KG1 (cell line): ENCODE measurements at places on chromosomes 3 and 15.

GRCh38 chr3:27723815-27724458 lies 1.8 kb upstream of the EOMES start:
- no peak for DNase-seq

DNA sequence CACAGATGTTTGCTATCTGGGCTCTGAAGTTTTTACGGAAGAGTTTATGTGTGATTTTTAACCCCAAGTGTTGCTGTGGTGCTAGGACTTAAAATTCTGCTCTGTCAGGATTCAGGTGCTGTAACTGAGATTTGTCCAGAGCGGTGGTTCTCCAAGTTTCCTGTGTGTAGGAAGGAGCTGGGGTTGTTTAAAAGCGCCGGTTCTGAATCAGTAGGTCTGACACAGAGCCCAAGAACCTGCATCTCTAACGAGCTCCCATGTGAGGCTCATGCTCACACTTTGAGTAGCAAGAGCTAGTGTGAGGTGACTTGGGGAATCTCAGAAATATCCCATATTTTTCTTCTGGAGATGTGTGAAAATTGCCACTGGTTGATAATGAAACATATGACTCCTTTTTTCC lies 325.5 kb downstream of the SATB1 start:
- DNase-seq, result no peak

GRCh38 chr3:135352213-135352612 lies 557.2 kb downstream of the EPHB1 start:
- no peak for DNase-seq

DNA sequence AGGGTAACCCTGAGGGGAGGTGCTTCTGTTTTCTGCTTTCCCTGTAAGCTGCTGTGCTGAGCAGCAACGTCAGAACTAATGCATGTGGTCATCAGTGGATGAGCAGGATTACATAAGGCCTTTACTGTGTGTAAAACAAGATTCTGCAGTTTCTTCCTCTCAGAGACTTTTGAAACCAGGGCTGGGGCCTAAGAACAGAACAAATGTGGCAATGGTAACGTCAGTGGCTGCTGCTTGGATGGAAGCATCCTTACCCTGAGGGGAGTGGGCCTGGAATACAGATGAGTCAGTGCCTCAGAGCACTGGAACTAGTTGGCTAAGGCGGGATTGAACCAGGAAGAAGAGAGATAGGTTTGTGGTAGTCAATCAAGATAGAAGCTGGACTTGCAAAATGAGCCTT lies 180.2 kb upstream of the KCNH8 start:
- DNase-seq, result no peak

GRCh38 chr3:33882296-33882695 lies 83.9 kb downstream of the PDCD6IP start:
- DNase-seq, result no peak

GRCh38 chr3:181313335-181313734 lies 323.8 kb upstream of the DNAJC19 start:
- no peak for DNase-seq

GRCh38 chr3:146536681-146537080 lies 7.7 kb downstream of the PLSCR1 start:
- DNase-seq, result no peak

- no peak for DNase-seq
Measured at GRCh38 chr15:49741712-49742111, 120.9 kb downstream of the DTWD1 start.
